GM12878 (cell line): ENCODE measurements at places on chromosomes 12 and 14. TPM values are rescaled to one million over a fixed set of nuclear protein-coding genes. Genes with fewer than 3 reads are reported as not detected.

The SLC25A47 gene
- polyA plus RNA-seq, result not detected in 2 replicates

The KITLG gene
- polyA plus RNA-seq, result 0.10 TPM in 1 of 2 replicates, not detected in the other

The SLC7A8 gene
- polyA plus RNA-seq, result 0.21 TPM in 1 of 2 replicates, not detected in the other

The SLC8A3 gene
- not detected in 2 replicates for polyA plus RNA-seq

The SYNDIG1L gene
- not detected in 2 replicates for polyA plus RNA-seq

The VRTN gene
- polyA plus RNA-seq, result not detected in 2 replicates

The CLEC4D gene
- polyA plus RNA-seq, result not detected in 2 replicates

The TMEM132C gene
- polyA plus RNA-seq, result not detected in 2 replicates

The CLMN gene
- polyA plus RNA-seq, result 19.5 and 26.1 TPM in 2 replicates

The ANP32D gene
- polyA plus RNA-seq, result not detected in 2 replicates

The GLT1D1 gene
- 1.5 and 1.7 TPM in 2 replicates for polyA plus RNA-seq

The LRRC10 gene
- polyA plus RNA-seq, result not detected in 2 replicates

The TMEM63C gene
- 0.32 TPM in 1 of 2 replicates, not detected in the other for polyA plus RNA-seq

GRCh38 chr12:45040977-45041376 is 9.9 kb downstream of the DBX2 start:
- DNase-seq, result no peak

DNA sequence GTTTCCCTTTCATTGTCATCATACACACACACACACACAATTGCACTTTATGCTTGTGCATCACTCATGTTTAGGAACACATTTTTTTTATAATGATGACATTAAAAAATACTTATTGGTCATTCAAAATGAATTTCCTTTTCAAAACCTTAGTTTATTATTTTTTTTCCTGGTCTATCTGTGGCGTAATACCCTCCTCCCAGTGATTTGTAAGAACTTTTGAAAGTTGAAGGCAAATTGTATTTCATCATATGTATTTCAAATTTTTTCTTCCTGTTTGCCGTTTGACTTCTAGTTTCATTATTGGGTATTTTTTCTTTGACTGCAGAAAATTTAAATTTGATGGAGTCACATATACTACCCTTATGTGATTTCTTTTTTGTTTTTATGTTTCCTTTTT is 2.5 kb upstream of the LRRK2 start:
- no peak for DNase-seq

DNA sequence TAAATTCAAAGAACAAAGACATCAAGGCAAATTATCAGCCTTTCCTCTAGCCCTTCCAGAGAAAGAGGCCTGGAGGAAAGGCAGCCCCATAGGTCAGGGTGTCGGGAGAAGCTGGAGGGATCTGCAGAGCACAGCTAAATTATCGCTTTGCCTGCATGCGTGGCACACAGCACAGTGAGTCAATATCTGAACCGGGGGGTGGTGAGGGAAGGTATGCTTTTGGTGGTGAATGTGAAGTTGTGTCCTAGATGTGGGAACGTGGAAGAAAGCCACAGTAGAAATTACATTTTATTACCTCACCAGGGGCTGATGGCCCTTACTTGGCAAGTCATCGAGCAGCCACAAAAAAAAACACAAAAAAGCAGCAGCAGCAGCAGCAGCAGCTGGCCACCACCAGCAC is 243.2 kb downstream of the EGLN3 start:
- DNase-seq, result no peak

GRCh38 chr12:45831590-45831989 is 102.1 kb downstream of the ARID2 start:
- no peak for DNase-seq

DNA sequence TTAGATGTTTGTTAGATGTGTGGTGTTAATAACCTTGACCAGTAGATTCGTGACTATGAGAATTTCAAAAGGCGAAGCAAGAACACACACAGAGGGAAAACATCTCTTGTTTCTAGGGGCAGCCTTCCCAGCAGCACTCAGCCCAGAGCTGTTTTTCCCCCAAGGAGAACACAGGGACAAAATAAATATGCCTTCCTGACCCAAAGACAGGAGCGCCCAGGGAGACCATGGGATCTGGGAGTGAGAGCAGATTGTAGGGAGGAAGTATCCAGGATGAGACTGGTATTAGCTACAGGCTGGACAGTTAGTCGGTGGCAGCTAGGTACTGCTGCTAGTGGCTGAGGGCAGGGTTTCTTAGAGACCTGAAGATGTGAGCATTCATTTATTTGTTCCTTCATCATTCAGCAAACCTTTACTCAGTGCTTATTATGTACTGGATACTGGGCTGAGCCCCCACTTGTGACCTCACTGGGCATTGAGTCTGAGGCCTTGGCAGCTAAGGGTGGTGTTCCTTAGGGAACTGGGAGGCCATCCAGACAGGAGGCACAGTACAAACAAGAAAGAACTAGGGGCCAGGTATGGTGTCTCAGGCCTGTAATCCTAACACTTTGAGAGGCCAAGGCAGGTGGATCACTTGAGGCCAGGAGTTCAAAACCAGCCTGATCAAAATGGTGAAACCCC is 469.8 kb downstream of the ZFP36L1 start:
- DNase-seq, result no peak

DNA sequence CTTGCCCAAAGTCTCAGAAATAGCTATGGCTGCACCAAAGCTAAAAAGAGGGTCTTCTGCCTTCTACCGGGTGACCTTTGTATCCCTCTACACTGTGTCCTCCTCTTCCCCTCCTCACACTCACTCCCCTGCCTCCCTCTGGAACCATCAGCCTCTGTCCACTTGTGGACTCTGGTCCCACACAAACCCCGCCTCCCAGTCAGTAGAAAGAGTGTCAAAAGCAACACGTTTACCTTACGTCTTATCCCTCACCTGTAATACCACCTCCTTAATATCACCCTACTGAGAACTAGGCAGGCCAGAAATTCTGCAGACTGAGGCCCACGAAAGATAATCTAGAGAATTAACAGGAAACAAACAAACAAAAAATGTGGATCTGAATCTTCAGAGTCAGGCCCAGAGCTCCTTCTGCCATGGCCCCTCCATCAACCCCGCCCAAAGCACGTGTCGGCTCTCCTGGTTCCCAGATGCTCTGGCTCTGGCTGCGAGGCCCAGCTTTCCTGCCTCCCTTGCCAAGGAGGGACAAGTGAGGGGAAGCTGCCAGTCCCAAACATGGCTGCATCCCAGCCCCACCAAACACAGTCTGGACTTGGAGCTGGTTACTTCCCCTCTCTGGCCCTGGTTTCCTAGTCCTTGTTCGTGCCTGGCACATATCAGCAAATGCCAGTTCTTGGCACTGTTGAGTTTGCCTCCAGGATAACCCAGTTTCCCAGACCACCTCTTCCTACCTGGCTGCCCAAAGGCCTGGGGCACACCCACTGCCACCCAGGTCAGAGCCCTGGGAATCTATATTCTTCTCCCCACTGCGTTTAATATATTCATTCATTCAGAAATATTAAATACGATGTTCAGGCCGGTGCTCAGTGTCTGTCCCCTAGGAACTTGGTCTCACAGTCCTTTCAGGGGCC is 2.7 kb downstream of the ACTN1 start:
- no peak for DNase-seq

DNA sequence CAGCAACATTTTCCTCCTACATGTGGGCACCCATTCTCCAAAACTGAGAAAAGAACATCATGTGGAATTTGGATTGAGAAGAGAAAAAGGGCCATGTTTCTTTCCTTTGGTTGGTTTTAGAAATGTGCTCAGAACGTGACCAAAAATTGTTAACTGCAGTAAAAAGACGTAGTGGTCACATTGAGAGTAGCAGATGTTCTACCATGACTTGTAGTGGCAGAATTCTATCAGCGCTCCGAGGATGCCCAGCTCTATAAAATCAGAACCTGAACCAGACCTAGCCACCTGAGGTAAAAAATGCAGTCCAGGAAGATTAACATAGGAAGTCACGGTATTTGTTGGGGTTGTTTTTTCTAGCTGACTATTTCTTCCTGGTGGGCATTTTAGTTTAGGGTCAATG is 101.8 kb upstream of the TMEM233 start:
- DNase-seq, result no peak

- no peak for DNase-seq
These were observed 37.3 kb upstream of the RCOR1 start for GRCh38 chr14:102554821-102555819.

- DNase-seq, result no peak
These were observed 416.9 kb downstream of the TMEM132D start for GRCh38 chr12:129486931-129487330.

DNA sequence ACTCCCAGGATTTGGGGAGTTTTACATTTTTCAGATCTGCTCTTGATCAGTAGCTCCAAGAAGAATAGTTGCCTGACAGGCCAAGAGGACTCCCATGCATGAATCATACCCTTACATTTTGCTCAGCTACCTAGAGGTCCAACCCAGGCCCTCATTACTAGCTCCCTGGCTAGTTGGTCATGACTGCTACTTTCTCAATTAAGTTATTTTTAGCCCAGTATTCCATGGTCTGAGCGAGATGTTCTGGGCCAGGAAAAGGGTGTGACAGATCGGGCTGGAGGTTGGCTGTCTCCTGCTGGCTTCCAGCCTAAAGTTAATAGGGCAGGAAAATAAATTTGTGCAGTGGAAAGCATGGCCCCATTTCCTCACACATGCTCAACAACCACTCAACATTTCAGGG is 379.2 kb downstream of the GRIN2B start:
- no peak for DNase-seq

GRCh38 chr12:40232602-40233001 is 7.8 kb downstream of the LRRK2 start:
- no peak for DNase-seq

DNA sequence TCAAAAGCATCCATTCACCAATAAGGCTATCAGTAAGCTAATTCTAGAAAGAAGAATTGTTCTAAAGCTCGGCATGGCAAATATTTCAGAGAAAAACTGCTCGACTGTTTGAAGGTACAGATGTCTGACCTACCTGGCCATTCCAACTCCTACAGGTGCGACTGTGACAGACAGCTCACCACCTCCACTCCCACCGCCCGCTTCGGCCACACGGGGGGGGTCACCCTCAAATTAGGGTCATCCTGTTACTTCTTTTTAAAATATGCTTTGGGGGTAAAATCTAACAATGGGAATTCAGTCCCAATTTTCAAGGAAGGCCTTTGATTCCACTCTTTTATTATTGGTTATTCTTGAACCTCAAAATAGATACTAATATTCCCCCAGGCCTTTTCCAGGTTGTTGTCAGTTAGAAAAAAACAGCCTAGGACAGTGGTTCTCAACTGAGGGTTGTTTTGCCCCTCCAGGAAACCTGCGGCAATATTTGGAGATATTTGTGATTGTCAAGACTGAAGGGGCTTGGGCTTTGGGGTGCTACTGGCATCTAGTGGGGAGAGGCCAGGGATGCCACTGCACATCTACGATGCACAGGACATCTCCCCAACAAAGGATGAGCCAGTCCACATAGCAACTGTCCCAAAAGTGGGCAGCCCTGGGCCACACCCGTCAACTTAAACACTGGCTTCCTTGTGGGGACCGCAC is 81.2 kb downstream of the BCL11B start:
- no peak for DNase-seq

DNA sequence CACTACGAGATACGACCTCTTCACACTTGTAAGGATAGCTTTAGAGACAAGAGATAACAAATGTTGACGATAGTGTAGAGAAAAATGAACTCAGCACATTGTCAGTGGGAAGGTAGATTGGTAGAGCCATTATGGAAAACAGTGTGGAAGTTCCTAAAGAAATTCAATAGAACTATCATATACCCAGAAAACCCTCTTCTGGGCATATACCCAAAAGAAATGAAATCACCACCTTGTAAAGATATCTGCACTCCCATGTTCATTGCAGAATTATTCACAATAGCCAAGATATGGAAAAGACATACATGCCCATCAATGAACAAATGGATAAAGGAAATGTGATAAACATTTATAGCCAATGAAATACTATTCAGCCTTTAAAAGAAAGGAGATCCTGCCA is 499.8 kb upstream of the TBX3 start:
- DNase-seq, result no peak

- no peak for DNase-seq
These were observed 39.0 kb upstream of the G2E3 start for GRCh38 chr14:30519961-30520360.

GRCh38 chr14:33676135-33676566 is 274.7 kb downstream of the EGLN3 start:
- DNase-seq, result no peak

DNA sequence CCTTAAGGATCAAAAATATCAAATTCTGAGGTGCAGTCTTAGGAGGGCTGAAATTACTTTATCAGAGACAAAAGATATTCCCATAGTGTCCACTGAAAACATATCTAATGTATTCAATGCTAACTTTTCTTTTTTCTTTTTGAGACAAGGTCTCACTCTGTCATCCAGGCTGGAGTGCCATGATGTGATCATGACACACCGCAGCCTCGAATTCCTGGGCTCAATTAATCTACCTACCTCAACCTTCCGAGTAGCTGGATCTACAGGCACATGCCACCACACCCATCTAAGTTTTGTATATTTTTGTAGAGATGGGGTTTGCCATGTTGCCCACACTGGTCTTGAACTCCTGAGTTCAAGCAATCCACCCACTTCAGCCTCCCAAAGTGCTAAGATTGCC is 68.3 kb downstream of the ZC3H14 start:
- DNase-seq, result no peak

DNA sequence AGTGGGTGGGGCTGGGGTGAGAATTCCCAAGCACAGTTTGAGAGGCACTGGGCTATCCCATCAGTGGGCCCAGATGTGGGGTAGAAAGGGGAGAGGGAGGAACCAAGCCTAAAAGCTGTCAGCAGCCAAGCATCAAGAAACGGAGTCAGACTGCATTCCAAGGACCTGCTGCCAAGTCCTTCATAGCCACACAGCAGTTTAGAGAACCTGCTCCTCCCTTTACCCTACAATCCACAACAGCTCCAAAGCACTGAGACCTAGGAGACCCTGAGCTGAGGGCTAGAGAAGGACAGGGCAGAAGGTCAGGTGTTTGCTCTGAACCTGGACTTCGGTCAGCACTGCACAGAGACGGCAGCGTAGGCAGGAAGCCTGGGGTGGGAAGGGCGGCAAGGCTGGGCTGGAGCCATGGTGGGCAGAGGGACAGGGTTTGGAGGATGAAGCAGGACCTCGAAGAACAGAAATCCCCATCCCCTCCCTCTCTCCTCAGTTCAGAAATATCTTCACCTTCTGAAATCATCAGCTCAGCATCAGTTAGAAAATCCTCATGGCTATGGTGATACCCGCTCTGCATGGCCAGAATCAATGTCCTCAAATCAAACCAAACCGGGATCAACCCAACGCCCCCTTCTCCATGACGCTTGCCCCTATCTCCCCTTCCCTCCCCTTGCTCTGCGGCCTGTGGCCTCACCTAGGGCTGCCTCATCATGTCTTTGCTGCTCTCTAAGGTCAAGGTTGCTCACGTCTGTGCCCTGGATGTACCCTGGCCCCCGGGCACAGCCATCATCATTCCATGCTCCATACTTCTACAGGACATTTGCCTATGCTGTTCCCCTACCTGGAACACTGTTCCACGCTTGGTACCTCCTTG is 12.9 kb upstream of the SERPINA4 start:
- no peak for DNase-seq
